ENCODE measurements at places on chromosomes 16 and 17. TPM values are rescaled to one million over a fixed set of nuclear protein-coding genes. Genes with fewer than 3 reads are reported as not detected.

FOXJ1 gene
- total RNA-seq, result 0.11 TPM

TP53TG3 gene
- total RNA-seq, result not detected

DNA sequence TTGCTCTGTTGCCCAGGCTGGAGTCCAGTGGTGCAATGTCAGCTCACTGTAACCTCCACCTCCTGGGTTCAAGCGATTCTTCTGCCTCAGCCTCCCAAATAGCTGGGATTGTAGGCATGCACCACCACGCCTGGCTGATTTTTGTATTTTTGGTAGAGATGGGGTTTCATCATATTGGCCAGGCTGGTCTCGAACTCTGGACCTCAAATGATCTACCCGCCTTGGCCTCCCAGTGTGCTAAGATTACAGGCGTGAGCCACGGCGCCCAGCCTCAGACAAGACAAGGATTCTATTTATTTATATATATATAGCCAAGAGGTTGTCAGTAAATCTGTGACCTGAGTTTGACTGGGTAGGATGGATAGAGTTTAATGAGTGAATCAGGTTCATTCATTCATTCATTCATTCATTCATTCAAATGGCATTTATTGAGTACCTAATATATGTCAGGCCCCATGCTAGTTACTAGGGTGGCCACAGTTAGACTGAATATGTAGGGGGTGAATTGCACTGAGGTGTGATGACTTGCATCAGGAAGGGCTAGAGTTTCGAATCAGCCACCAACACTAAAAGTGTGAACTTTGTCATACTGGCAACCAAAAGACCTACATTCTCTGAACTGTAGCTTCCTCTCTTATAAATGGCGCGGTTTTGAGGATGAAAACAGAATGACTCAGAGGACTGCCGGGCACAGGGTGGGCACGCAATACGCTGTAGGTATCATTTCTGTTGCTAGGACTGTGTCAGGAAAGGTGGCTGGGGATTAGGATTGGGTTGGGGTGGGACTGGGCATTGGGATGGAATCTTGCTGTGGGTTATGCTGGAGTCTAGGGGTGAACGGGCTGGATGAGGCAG is 37.8 kb downstream of the ITGAE start:
- H3K36me3 ChIP-seq, result peaks cover 31% of the 10 kb centered on the region
- peak overlapping the region; percentile 64 for H3K4me3 ChIP-seq
- peak; percentile 24 for DNase-seq
- H3K27me3 ChIP-seq, result no peaks in the 10 kb centered on the region
- peak overlapping the region; percentile 91 for H3K27ac ChIP-seq
- H3K4me1 ChIP-seq, result peaks cover 42% of the 10 kb centered on the region

- peaks cover 5% of the 10 kb centered on the region for H3K27me3 ChIP-seq
Measured at GRCh38 chr17:45374501-45374900, 57.7 kb upstream of the MAP3K14 start.

DNA sequence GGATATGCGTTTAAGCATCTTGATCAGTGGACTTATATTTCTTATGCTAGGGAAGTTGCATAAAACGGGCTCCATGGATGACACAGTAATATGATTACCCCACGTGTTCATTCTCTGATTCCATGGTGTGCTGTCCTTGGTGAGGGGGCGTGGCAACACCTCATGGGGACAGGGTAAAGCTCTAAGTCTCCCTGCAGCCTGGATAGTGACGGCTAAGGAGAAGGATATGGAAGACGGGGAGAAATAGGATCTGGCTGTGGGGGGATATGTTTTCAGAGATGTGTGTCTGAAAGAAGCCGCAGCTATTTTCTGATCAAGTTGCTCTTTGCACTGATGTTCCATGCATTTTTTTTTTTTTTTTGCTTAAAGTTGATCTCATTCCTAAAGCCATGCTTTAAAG is 84.3 kb downstream of the MARCHF10 start:
- no peak overlapping the region for H3K4me3 ChIP-seq
- H3K27me3 ChIP-seq, result peaks cover 79% of the 10 kb centered on the region
- peak overlapping the region; percentile 53 for H3K27ac ChIP-seq
- H3K4me1 ChIP-seq, result peaks cover 21% of the 10 kb centered on the region
- no peak for DNase-seq
- H3K36me3 ChIP-seq, result no peaks in the 10 kb centered on the region

GRCh38 chr17:37301288-37301687 is 74.5 kb upstream of the C17orf78 start:
- peaks cover 11% of the 10 kb centered on the region for H3K36me3 ChIP-seq
- H3K27me3 ChIP-seq, result no peaks in the 10 kb centered on the region
- peaks cover 6% of the 10 kb centered on the region for H3K4me1 ChIP-seq
- H3K4me3 ChIP-seq, result no peak overlapping the region
- H3K27ac ChIP-seq, result no peak overlapping the region
